ENCODE measurements at places on chromosomes 3 and 15.

DNA sequence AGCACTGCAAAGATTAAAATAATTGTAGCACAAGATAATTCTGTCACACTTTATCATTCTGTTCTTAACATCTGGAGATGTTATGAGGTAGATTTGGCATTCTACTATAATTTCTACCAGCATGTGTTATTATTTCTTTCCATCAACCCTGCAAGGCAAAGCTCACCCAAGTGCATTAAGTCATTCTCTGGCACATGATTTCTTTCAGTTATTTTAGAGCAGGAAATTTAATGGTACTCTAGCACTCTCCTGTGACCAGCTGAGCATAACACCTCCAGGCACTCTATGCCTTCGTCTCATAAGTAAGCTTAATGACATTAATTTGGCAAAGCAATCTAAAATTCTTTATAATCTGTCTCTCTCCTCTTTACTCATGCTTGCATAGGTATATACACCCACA, 300.2 kb upstream of the GPR149 start:
- peak; percentile 45 for DNase-seq

DNA sequence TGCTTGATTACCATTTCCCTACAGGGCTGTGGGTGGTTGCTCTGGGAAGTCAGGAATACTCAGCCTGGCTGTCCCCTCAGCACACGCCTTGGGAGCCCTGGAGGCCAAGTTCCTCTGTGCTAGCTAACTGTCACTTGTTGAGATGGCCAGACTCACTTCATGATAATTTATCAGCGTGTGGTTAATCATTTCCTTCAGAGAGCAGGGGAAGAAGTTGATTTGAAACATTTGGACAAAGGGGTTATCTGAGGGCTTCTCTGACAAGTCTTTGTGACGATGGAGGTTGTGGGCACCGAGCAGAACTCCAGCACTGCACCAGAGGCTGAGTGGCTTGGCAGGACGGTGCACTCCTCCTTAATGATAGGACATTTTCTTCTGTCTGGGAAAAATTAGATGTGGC, 61.9 kb downstream of the WHAMM start:
- DNase-seq, result no peak

GRCh38 chr3:46932455-46933225, 43.9 kb downstream of the CCDC12 start:
- DNase-seq, result no peak

DNA sequence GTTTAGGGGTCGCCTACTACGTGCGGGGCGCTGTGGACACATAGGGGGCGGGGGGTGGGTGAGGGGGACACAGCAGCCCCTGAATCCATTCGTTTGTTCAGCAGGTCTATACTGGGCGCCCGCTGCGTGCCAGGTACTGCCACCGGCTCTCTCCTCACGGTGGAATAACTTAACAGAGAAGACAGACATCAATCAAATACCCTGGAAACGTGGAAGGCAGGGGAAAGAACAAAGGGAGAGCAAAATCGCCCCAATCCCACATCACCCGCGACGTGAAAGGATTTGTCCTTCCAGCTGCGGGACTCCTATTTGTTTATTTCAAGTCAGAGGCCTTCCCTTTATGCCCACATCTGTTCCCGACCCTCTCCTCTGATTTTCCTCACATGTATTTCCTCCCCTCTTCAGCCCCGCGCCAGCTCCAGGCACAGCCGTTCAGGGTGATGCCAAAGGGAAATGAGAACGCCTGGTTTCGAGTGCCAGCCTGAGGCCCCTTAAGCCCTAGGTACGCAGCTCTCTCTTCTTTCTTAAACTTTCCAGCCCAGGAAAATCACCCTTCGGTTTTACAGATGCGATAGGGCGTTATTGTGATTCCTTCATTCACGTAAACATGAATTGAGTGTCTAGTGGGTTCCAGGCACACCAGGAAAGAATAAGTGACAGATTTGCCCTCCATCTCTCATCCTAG, 726 bp upstream of the PROK2 start:
- no peak for DNase-seq

GRCh38 chr3:2940062-2940461, 170.1 kb downstream of the IL5RA start:
- DNase-seq, result no peak

- no peak for DNase-seq
These were observed 15.4 kb downstream of the IDH2 start for GRCh38 chr15:90086868-90087268.

GRCh38 chr3:60277361-60277800, 973.9 kb downstream of the FHIT start:
- DNase-seq, result no peak

GRCh38 chr15:32831485-32831884, 113.7 kb downstream of the GREM1 start:
- no peak for DNase-seq

DNA sequence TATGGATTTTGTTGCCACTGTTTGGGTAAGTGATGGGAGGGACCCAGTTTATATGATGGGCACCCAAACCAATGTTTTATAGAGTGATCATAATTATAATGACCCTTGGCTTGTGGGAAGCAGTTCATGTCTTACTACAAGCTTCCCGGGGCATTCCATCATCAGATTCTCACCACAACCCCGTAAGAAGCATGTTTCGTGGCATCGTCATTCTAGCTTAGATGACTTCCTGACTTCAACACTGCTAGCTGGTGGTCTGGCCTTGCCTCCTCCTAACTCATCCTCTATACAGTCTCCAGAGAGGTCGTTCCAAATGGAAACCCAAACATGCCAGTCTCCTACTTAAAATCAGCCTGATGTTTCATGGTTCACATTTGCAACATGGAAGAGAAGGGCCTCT, 226.9 kb downstream of the ADAMTS9 start:
- no peak for DNase-seq

GRCh38 chr3:51559411-51559888, 20.9 kb downstream of the RAD54L2 start:
- DNase-seq, result peak; percentile 28

DNA sequence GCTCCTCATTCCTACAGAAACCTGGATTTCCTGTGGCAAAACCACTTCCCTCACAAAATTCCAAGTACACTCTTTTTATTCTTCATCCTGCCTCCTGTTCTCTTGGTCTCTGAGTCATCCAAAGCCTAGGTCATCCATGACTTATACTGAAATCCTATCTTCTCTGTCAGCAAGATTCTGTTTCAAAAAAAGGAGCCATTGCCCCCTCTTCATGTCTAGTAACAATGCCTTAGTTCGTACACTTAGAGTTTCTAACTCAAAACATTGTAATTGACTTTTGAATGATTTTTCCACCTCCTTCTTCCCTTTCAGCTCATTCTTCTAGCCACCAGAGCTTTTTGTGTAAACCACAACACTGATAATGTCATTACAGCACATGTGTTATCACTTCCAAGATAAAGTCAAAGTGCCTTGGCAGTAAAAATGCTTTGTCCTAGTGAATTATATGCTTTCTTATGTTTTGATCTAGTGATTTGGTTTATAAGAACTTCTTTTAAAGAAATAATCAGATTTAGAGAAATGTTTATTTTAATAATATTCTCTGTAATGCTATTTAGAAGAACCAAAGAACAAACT, 256.5 kb upstream of the NECTIN3 start:
- no peak for DNase-seq

DNA sequence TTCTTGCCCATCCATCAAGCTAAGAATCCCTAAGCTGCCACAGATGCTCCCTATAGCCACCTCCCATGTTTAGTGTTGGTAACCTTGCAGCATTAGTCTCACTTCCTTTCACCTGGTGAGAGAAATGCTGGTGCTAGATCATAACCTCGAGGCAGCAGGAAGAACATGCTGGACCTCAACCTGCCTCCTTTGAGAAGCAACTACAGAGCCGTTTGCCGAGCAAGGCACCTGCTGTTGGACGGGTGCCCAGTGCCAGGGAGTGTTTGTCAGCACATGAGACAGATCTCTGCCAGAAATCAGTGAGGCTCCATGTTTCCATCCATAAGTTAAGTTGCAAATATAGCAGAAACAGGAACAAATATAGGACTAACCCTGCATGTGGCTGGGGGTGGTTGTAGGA, 955.7 kb downstream of the TUSC7 start:
- DNase-seq, result peak; percentile 3

DNA sequence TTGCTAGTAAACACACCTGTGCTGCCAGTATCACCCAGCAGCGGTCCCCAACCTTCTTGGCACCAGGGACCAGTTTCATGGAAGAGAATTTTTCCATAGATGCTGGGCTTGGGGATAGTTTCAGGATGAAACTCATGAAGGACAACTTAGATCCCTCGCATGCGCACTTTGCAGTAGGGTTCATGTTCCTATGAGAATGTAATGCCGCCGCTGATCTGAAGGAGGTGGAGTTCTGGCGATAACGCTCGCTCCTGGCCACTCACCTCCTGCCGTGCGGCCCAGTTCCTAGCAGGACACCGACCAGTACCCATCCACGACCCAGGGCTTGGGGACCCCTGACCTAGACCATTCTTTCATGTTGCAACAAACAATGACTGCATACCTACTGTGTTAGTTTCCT, 89.7 kb downstream of the TOP2B start:
- no peak for DNase-seq

GRCh38 chr15:70605606-70606410, 157.6 kb downstream of the UACA start:
- DNase-seq, result no peak

DNA sequence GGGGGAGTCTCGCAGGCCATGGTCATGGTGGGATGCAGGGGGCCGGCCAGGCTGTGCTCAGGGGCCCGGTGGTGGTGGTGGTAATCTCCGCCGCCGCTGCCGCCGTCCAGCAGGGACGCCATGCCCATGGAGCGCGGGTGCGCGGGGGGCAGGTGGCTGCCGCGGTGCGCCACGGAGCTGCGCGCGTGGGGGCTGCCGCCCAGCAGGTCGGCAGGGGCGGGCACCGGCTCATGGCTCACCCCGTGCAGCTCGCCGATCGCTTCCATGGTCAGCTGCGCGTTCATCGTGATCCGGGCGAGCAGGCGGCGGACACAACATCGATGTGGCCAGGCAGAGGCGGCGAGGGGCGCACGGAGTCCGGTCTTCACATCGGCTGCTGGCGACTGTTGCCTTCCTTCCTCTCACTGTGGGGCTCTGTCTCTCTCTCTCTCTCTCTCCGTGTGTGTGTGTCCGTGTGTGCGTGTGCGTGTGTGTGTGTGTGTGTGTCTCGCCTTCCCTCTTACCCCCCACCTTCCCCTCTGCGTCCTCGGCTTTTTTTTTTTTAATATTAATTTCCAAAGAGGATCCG, 451 bp downstream of the ONECUT1 start:
- DNase-seq, result no peak

DNA sequence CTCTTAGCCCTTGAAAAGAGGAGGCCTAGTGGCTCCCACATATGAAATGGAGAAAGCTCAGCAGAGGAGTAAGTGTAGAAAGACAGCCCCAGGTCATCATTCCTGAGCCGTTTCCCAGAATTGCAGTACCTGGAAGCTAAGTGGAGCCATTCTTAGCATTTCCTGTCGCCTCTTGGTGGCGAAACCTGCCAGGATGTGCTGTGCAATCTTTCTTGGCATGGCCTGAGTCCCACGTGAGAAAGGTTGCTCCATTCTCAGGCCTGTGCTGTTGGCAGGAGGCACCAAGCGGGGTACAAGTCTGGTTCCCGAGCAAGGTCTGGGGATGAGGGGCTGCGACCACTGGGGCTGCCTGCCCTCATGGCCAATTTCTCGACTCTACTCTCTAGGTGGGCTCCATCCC, 207.2 kb upstream of the TPM1 start:
- no peak for DNase-seq

GRCh38 chr15:78317145-78317836, 17.9 kb upstream of the SKIC8 start:
- no peak for DNase-seq

DNA sequence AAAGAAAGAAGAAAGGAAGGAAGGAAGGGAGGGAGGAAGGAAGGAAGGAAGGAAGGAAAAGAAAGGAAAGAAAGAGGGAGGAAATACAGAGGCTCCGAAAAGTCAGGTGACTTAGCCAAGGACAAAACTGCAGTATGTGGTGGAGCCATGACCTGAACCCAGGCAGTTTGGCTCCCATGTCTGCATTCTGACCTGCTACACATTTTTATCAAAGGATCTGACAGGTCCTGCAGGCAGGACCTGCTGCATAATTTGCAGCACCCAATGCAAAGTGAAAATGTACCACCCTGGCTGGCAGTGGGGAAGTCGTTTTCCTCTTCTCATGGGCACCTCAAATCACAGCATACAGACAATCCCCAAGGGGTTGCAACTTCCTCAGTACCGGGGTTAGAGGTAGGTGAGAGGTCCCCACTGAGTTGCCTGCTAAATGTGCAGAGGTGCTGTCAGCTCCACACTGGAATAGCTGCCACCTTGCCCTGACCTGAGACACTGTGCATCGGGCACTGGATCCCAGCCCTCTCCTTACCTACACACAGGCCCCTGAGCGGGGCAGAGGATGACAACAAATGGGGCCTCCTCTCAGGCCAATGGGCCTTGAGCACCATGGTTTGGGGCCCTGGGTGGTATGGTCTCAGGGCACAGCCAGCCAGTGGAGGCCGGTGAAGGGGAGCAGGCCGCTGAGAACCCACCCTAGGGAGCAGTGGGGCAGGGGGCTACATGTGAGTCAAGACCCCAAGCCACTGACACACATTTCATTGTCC, 175.1 kb downstream of the SHQ1 start:
- no peak for DNase-seq

- DNase-seq, result no peak
These were observed 172.2 kb downstream of the ATG7 start for GRCh38 chr3:11444404-11444803.

DNA sequence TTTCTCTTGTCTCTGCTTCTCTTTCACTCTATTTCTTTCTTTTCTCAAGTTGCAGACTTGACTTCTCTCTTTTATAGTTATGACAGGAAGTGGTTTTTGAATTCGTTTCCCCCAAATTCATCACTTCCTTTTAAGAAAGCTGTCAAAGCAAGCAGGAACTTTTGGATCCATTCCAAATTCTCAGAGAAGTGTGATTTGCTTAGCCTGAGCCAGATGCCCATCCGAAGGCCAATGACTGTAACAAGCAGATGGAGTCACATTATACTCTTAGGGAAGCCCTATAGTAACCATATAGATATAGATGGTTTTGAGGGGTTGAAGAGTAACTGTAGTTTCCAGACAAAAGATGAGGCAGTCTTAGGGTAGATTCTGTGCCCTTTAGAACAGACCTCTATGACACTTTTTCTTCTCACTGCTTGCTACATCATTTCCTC, 592.0 kb upstream of the KCNMB2 start:
- no peak for DNase-seq

GRCh38 chr15:24678485-24678884, 2.9 kb downstream of the NPAP1 start:
- DNase-seq, result no peak

DNA sequence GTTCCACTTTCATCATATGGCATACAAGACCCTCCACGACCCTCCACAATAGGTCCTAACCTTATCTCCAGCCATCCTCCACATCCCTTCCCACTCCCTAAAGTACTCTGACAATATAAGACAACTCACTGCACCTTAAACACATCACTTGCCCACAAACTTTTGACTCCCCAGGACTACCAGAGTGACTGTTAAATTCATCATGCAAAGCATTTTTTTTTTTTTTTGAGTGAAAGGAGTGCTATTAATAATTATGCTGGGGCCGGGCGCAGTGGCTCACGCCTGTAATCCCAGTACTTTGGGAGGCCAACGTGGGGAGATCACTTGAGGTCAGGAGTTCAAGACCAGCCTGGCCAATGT, 55.8 kb downstream of the OSBPL10 start:
- DNase-seq, result no peak

All from NCI-H1694 (cell line).